ENCODE measurements at places on chromosomes 3 and 15. TPM values are rescaled to one million over a fixed set of nuclear protein-coding genes. Genes with fewer than 3 reads are reported as not detected.

Gene GMNC
- total RNA-seq = not detected

Gene BMF
- total RNA-seq = 2.6 TPM

Gene SLC24A5
- under 0.01 TPM for total RNA-seq

Gene EIF4A2
- total RNA-seq = 732 TPM

Gene GOLGA8R
- 1.4 TPM for total RNA-seq

Gene POLQ
- total RNA-seq = 6.2 TPM

Gene SPESP1
- total RNA-seq = 4.9 TPM

Gene ARRDC4
- total RNA-seq = 1.6 TPM

Gene NPAP1
- not detected for total RNA-seq

Gene CLCN2
- 3.2 TPM for total RNA-seq

Gene C3orf85
- total RNA-seq = not detected

Gene ADAMTS7
- total RNA-seq = 4.6 TPM

Gene ZNF774
- 0.97 TPM for total RNA-seq

Gene ACAD11
- total RNA-seq = 22.0 TPM

Gene SLC6A11
- not detected for total RNA-seq

Gene BNC1
- total RNA-seq = 11.7 TPM

Gene GABRR3
- not detected for total RNA-seq

Gene CFAP20DC
- 1.7 TPM for total RNA-seq

Gene LTK
- total RNA-seq = under 0.01 TPM

Gene NEO1
- 0.61 TPM for total RNA-seq

Gene CYP11A1
- total RNA-seq = not detected

Gene ROPN1B
- total RNA-seq = not detected

Gene ANKDD1A
- total RNA-seq = 3.0 TPM

Gene COLQ
- total RNA-seq = 0.46 TPM

Gene TERB2
- not detected for total RNA-seq

Gene DGKG
- total RNA-seq = not detected

Gene ST8SIA2
- total RNA-seq = not detected

Gene ACTR8
- 25.3 TPM for total RNA-seq

Gene FES
- 73.4 TPM for total RNA-seq

Gene ATP13A4
- total RNA-seq = not detected

Gene MB21D2
- 10.3 TPM for total RNA-seq

Gene NR2E3
- total RNA-seq = 0.15 TPM

Gene GOLGA6L9
- total RNA-seq = 0.97 TPM

Gene CCR1
- not detected for total RNA-seq

Gene ISLR2
- not detected for total RNA-seq

Gene USP50
- not detected for total RNA-seq

Gene DPPA2
- not detected for total RNA-seq

Gene CRYGS
- 0.65 TPM for total RNA-seq

Gene MESD
- 15.3 TPM for total RNA-seq

Gene TM4SF1
- total RNA-seq = 1,177 TPM

Gene TMEM207
- total RNA-seq = not detected

Gene SLC22A14
- total RNA-seq = not detected

Gene GASK1A
- not detected for total RNA-seq

Gene SAMMSON
- not detected for total RNA-seq

Gene C3orf20
- total RNA-seq = not detected

Gene RTP1
- total RNA-seq = not detected

Gene C3orf52
- 4.6 TPM for total RNA-seq

Gene TIMP4
- not detected for total RNA-seq

Gene KBTBD13
- not detected for total RNA-seq

Gene UROC1
- not detected for total RNA-seq

Gene DAPK2
- total RNA-seq = 2.3 TPM

Gene IGF2BP2
- total RNA-seq = 48.1 TPM
